Activated gamma-delta T cell treated with anti-CD3 and anti-CD28 coated beads, Interleukin-2, amount 50 U/mL, for 16 hours (primary cell): ENCODE measurements at places on chromosomes 1 and 21.

GRCh38 chr1:91400133-91400725 lies 4.4 kb downstream of the HFM1 start:
- no peak for DNase-seq

GRCh38 chr1:87506147-87506546 lies 177.5 kb downstream of the LMO4 start:
- DNase-seq = no peak

DNA sequence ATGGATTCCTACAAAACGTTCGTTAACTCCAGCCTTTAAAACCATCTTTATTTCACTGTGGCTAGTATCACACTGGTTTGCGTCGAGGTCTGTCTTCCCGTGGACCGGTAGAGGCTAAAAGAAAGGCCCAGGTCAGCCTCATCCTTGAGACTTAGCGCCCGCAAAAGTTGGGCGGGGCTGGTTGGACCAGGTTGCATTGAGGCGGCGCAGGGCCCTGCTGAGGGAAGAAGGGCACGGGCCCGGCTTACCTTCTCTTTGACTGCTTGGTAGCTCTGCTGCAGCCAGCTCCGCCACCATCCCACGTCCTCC lies 455 bp downstream of the BSDC1 start:
- peak; percentile 7 for DNase-seq

DNA sequence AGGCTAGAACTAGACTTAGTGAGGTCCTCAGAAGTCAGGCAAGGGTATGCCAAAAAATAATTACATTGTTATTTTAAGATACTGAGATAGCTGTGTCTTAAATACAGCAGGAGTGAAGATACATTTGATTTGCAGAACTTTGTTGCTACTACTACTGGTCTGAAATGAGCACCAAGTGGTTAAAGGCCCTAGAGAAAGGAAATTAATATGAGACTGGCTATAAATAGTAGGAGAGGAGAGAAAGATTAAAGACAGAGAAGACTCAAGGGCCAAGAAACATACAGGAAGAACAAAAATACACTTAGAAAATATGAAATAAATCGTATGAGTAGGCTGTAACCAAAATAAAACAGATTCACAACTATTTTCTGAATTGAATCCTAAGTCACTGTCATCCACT lies 21.3 kb downstream of the HNRNPR start:
- no peak for DNase-seq

- no peak for DNase-seq
These were observed 41.7 kb downstream of the GABPA start for GRCh38 chr21:25776440-25776839.

GRCh38 chr1:43979528-43980254 lies 681 bp downstream of the B4GALT2 start:
- DNase-seq = no peak

DNA sequence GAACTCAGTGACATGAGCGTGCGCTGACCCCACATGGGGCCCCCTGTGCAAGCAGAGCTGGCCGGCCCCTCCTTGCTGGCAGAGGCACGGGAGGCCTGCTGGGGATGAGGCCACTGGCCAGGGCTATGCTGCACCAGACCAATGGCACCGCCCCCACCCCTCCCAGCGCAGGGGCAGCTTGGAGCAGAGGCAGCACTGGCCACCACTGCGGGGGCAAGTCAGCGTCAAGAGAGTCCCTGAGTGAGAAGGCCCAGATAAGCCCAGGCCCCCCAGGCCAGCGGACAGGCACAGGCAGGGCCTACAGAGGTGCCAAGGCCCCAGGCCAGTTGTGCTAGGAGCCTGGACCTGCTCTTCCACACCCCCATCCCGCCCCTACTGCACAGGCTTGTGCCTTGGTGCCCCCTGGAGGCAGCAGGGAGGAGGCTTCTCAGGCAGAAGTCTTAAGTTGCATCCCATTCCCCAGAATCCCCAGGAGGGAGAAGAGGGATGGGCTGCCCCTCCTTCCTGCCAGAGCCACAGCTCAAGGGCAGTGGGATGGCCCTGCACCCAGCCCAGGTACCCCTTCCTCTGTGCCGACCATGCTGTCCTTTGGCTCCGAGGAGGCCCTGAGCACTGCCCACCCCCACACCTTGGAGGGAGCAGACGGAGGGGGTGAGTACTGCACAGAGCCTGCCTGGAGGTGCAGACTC lies 35.8 kb downstream of the EPHX1 start:
- no peak for DNase-seq

DNA sequence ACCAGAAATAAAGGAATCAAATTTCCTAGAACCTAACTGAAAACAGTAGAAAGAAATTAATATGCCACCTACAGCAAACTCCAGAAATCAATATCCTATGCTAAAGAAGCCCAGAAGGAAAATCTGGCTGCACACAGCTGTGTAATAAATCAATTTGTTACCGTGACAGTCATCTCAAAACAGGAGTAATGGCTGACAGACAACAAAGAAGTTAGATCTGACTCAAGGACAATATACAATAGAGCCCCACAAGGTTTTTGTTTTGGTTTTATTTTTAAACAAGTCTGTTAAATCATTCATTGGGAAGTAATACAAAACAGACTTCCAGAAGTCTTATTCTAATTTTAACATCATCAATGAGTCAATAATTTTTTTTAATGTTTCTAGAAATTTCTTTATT lies 168.4 kb downstream of the RERE start:
- no peak for DNase-seq

DNA sequence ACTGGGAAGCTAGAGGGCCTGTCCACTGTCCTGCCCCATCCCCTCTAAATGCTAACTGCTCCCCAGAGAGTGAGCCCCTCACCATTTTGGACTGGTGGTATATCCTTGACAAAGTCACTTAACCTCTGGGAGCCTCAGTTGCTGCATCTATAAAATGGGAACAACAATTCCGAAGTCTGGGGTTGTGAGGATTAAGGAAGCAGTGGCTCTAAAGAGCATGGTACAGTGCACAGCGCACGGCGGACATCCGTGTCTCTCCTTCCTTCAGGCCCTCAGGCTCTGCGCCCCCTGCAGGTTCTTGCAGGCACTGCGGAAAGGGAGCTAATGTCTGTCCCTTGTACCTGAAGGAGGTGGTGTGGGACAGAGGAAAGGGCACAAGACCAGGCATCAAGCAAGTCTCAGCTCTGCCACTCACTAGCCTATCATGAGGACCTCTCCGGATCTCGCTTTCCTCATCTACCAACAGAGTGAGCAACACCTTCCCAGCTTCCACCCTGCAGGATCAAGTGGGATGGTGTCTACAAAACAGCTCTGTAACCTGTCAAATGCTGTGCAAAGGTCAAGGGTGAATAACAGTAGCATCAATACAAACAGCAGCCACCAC lies 20.1 kb downstream of the ECE1 start:
- peak; percentile 73 for DNase-seq

DNA sequence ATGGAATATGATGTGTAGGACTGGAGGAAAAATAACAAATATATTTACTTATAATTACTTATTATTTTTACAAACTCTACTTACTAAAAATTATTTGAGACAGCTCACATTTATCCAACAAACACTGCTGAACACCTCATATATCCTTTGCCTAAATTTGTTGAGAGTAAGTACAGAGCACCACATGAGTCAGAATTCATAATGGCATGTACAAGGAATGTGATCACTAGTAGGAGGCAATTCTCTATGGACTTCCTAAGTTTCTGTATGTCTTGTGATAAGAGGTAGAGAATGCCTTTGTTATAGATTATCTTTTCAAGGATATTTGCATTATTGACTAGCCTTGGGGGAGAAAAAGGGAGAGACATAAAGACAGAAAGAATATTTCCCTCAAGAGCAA lies 8.2 kb upstream of the ST6GALNAC3 start:
- no peak for DNase-seq

GRCh38 chr1:196638466-196638865 lies 13.4 kb upstream of the CFH start:
- no peak for DNase-seq

GRCh38 chr1:200429221-200429751 lies 19.4 kb upstream of the ZNF281 start:
- no peak for DNase-seq

DNA sequence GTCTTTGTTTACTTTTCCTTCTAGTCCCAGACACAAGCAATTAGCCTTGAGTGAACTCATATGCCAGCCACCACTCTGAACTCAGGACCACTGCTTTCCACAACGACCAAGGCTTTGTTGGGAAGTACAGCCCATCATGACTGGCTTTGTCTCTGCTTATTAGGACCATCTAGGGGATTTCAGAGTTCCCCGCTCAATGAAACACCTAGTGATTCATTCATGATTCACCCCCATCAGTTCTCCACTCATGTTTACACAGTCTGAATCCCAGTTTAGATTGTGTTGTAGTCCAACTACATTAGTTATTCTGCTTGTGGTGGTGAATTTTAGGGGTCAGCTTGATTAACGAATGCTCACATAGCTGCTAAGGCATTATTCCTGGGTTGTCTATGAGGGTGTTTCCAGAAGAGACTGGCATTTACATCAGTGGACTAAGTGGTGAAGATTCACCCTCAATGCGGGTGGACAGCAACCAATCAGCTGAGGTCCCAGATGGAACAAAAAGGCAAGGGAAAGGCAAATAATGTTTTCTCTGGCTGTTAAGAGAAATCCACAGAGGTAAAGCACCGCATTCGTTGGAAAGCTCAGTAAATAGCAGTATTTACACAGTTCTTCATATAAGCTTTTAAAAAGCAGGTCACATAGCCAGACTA lies 122.7 kb downstream of the RGS21 start:
- DNase-seq = no peak

GRCh38 chr1:190479516-190479915 lies 1.9 kb upstream of the BRINP3 start:
- no peak for DNase-seq

GRCh38 chr1:113654883-113655282 lies 104.4 kb downstream of the PHTF1 start:
- no peak for DNase-seq

DNA sequence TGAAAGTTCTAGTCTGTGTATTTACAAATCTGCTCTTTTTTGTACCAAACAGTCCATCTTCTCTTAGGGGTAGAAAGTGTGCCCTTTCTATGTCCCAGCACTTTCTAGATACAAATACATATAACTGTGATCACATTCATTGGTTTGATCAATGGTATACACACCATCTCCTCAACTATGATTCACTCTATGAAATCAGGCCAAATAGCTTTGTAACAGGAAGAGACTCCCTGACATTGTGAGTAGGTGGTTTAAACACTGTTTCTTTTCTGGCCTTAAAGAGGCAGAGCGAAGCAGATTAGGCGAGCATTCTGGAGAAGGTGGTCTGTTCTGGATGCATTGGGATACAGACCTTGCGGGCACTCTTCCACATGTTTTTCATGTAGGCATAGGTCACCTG lies 39.3 kb upstream of the EXOSC10 start:
- DNase-seq = no peak

- DNase-seq = no peak
These were observed 428.1 kb downstream of the PRDM2 start for GRCh38 chr1:14128096-14128495.

DNA sequence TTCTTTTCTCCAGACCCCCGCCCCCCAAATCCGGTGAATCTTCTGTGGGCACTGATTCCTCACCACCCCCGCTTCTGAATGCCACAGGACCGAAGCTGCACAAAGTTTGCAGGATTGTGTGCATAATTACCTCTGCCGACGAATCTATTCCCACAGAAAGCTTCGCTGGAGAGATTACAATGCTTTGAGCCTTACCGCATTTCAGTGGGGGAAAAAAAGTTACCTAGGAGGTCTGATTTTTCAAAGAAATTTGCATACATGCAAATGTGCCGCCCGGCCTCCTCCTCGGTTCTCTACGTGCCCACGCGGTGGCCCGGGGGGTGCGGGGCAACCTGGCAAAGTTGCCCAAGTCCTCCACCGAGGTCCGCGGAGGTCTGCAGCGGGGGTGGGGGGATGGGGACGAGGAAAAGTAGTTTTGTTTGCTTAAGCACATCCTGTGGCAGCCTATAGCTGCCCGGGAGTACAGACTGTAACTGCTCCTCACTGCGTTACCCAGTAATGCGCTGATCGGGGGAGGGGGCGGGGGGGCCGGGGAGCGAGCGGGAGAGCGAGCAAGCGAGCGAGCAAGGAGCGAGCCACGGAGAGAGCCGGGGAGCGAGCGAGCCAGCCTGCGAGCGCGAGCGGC lies 563 bp upstream of the NFIA start:
- DNase-seq = peak; percentile 22

DNA sequence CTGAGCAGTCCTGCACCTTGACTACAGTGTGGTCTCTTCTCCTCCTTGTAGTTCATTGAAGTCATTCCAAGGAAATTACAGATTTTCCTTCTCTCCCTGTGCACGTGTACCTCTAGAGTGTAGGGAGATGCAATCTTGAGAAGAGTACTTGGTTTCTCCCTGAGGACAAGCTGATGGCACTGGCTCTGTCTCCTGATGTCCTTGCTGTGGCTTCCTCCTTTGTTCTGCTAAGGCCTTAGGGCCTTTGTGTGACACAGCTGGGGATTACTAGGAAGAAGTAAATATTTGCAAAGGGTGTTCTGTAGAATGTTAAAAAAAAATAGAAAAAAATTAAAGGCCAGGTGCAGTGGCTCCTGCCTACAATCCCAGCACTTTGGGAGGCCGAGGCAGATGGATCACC lies 66.2 kb upstream of the APOBEC4 start:
- no peak for DNase-seq

DNA sequence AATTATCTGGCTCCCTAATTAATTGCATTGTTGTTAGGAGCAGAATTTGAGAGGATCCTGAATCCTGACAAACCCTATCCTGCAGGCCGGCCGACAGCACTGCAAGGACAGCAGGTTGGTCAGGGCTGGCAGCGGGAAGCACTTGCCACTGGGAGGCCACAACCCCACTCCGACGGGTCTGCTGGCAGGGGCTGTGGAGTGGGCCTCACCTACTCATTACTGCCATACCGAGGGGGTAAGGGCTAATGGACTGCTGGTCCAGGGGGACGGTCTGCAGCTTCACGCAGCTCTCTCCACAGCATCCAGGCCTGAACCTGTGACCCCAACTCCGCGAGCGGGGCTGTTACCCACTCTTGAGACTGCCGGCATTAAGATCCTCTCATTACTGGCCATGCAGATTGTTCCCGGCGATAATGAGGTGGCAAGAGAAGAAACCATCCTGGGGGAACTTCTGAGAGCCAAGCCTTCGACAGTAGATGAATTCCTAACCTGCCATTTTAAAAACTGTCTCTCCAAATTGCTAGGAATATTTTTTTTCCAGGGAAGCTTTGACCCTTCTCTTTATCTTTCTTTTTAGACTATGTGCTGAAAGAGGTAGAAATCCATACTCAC lies 501.3 kb downstream of the OMA1 start:
- no peak for DNase-seq

GRCh38 chr1:6162341-6162740 lies 17.8 kb downstream of the CHD5 start:
- DNase-seq = no peak

DNA sequence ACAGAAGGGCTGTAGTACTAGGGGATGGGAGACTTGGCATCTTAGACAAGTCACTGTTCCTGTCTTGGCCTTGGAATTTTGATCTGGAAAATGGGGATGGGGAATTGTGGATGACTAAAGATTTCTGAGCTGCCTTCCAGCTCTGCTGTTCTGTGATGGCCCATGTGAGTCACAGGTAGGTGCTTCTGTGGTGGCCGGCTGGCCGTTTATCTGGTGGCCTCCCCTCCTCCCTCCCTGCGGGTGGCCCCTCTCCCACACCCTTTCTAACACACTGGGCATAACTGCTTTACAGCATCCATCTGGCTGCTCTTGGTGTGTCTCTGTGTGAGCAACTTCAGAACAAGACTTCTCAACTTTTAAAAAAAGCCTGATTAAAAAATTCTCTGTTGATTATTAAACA lies 35.9 kb downstream of the KCNA2 start:
- DNase-seq = no peak
